ENCODE measurements at places on chromosomes 12 and 14. TPM values are rescaled to one million over a fixed set of nuclear protein-coding genes. Genes with fewer than 3 reads are reported as not detected.

Gene PDZRN4
- total RNA-seq: not detected

Gene FITM1
- not detected for total RNA-seq

Gene ANKLE2
- 81.6 TPM for total RNA-seq

Gene MANSC1
- total RNA-seq: 3.8 TPM

Measured in A549 treated with DMSO at 1 μM for 4 hours (cell line).